ENCODE measurements at places on chromosomes 16 and 17. TPM values are rescaled to one million over a fixed set of nuclear protein-coding genes. Genes with fewer than 3 reads are reported as not detected.

TMIGD1 gene
- not detected for total RNA-seq

SDR42E1 gene
- 0.43 TPM for total RNA-seq

KRT12 gene
- not detected for total RNA-seq

LHX1 gene
- total RNA-seq = not detected

KRT17 gene
- not detected for total RNA-seq

HEATR9 gene
- total RNA-seq = not detected

DNAI2 gene
- total RNA-seq = not detected

MGAT5B gene
- not detected for total RNA-seq

CCL7 gene
- total RNA-seq = not detected

MYL4 gene
- 322 TPM for total RNA-seq

GRB7 gene
- 2.4 TPM for total RNA-seq

FBXL16 gene
- total RNA-seq = not detected

ACSM2A gene
- total RNA-seq = not detected

OTOP3 gene
- total RNA-seq = not detected

MYH2 gene
- not detected for total RNA-seq

RTN4RL1 gene
- total RNA-seq = 3.2 TPM

GRIN2C gene
- total RNA-seq = 1.2 TPM

TNFSF12 gene
- total RNA-seq = 41.7 TPM

TSR3 gene
- 54.6 TPM for total RNA-seq

SEZ6L2 gene
- 0.43 TPM for total RNA-seq

KIF19 gene
- 0.16 TPM for total RNA-seq

Measured in Right ventricle myocardium inferior (tissue), 1 donor.